Jurkat, Clone E6-1 (cell line): ENCODE measurements at places on chromosomes 1 and 21.

- DNase-seq: no peak
These were observed 768.4 kb downstream of the LTN1 start for GRCh38 chr21:28224191-28224726.

- no peak for DNase-seq
These were observed 87.9 kb upstream of the HMCN1 start for GRCh38 chr1:185646202-185646683.

DNA sequence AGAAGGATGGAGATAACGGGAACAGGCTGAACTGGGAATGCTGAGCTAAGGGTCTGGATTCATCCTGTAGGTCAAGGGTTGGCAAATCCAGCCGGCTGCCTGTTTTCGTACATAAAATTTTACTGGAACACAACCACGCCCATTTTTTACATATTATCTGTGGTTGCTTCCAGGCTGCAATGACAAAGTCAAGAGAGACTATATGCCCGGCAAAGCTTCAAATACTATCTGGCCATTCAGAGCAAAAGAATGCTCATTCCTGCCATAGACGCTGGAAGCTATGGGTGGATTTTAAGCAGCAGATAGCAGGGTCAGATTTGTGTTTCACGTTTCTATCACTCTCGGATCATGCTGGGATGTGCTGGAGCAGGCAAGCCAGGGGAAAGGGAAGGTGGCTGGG lies 137.9 kb upstream of the EDN2 start:
- DNase-seq: no peak

- DNase-seq: no peak
These were observed 23.7 kb downstream of the SKI start for GRCh38 chr1:2251786-2252185.

- no peak for DNase-seq
These were observed 1.0 kb downstream of the MANEAL start for GRCh38 chr1:37794372-37795339.

DNA sequence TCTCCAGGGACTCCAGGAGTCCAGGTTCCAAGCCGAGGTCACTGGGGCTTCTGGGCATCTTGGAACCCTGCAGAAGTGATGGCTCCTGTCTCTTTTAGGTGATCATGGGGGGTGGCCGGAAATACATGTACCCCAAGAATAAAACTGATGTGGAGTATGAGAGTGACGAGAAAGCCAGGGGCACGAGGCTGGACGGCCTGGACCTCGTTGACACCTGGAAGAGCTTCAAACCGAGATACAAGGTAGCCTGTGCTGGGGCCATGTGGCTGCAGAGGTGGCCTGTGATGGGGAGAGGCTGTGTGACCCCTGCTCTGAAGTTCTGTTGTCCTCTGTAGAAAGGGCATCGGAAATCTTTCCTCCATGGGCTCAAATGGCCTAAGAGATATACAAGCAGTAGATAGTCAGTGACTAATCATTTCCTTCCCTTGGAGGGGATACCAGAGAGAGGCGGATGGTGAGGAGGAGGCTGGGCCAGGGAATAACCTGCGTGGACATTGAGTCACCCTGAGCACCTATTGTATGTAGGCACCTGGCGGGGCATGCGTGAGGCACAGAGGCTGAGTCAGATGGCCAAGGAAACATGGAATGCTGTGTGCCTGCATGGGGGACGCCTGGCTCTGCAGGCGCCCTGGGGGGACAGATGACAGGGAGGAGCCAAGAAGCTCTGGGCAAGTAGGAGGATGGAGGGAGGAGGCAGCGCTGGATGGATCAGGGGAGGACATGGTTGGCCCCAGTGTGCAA lies 59.0 kb downstream of the ALPL start:
- DNase-seq: no peak

GRCh38 chr21:42289926-42290325 lies 25.3 kb downstream of the TFF3 start:
- DNase-seq: no peak

- no peak for DNase-seq
These were observed 355.2 kb downstream of the VAV3 start for GRCh38 chr1:107609808-107610207.

- DNase-seq: no peak
These were observed 13.4 kb upstream of the ZNF281 start for GRCh38 chr1:200423235-200423634.
